ENCODE measurements at places on chromosomes 12 and 14.

DNA sequence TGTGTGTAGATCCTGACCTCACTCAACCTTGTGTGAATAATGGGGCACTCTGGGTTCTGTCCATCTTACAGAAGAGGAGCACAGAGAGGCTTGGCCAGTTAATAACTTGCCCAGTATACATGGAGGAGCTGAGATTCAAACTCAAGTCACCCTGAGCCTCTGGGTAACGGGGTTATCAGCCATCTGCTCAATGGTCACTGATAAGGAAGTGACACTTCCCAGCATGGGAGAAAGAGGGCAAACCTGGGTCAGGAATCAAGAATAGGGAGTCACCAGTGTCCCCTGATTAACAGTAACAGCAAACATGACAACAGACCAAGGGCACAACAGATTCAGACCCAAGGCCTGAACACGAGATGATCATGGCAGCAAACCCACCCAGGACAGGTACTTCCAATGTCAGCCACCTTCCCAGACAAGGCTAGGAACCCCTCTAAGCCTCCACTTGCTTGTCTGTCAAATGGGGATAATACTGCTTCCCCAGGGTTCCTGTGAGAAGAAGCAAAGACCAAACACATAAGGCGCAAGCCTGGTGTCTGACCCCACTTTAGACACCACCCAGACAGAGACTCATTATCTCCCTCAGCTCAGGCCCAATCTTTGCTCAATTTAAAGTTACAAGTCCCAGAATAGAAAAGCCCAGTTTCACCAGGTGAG is 3.6 kb downstream of the CCDC85C start:
- no peak for DNase-seq

GRCh38 chr14:93105362-93105761 is 10.4 kb downstream of the ITPK1 start:
- DNase-seq: peak; percentile 52

DNA sequence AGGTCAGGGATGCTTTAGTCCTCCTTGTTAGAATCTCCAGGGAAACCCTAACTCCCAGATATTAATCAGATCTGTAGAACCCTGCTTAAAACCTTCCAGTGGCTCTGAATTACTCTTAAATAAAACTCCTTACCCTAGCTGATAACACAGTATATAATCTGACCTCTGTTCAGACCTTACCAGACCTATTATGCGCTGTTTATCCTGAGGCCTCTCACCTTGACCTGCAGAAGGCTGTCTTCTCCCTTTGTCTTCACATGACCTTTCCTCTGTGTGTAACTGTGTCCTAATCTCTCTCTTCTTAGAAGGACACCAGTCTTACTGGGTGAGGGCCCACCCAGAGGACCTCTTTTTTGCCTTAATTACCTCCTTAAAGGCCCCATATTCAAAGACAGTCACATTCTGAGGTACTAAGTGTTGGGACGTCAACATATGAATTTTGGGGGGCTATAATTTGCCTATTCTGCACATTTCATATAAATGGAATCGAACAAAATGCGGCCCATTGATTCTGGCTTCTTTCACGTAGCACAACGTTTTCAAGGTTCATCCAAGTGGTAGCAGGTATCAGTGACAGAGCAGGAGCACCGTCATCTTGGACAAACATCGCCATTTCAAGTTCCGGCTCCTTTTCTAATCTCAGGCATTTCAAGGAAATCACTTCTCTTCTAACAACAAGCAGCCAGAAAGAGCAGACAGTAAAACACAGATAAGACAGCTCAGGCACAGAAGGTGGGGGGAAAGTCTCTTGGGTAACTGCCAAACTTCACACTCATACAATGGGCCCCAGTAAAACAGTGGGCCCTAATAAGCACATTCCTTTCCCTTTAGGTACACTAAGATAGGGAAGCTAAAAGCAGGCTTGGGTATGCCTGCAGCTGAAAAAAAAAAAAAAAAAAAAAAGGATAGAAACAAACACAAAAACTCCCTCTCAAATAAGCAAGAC is 200.2 kb upstream of the NUDT4 start:
- DNase-seq: peak; percentile 34

GRCh38 chr12:45730084-45730347 is 510 bp downstream of the ARID2 start:
- DNase-seq: peak; percentile 32

- DNase-seq: no peak
Measured at GRCh38 chr14:69635981-69636639, 24.7 kb downstream of the SUSD6 start.
